ENCODE measurements at places on chromosomes 13 and 19.

- no peak for DNase-seq
Measured at GRCh38 chr19:3608750-3609322, 2.2 kb upstream of the TBXA2R start.

GRCh38 chr19:15198951-15199660 lies 1.7 kb downstream of the NOTCH3 start:
- no peak for DNase-seq

DNA sequence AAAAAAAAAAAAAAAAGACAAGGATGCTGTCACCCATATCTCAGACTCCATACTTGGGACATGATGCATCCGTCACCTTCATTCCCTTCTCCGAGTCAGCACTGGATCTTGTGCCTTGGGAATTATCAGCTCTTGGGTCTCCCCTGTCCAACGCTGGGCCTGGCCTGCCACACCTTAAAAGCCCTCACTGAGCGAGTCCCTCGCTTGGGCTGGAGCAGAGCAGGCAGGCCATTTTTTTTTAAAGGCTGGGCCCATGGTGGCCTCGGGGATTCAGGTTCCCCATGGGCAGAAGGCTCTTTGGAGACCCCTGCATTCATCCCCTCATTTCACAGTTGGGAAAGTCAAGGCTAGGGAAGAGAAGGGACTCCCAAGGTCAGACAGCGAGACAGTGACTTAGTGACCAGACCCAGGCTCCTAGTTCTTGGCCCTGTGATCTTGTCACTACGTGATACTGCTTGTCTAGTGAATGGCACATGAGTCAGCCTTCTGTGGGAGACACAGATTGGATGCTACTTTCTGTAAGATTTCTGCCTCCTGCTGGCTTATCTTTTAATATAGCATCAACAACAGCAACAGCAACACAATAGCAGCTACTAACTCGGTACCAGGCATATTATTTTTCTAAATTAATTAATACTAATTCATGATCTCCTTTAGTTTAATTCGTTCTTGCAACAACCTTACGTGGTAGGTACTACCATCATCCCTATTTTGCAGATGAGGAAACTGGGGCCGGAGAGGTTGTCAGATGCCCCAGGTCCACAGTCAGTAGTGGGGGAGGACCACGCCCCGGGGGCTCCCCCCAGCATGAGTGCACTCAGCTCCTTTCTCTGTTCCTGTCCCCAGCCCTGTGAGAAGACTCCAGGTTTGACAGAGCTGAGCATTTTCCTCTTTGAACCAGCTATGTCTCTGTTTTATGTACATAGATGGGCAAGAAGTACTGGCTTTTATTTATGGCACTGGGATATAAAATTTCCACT lies 27.4 kb upstream of the ZNF536 start:
- DNase-seq, result no peak

GRCh38 chr13:39915418-39915817 lies 260.0 kb downstream of the COG6 start:
- no peak for DNase-seq

- DNase-seq, result no peak
Measured at GRCh38 chr19:7988307-7988706, 17.1 kb downstream of the ELAVL1 start.

DNA sequence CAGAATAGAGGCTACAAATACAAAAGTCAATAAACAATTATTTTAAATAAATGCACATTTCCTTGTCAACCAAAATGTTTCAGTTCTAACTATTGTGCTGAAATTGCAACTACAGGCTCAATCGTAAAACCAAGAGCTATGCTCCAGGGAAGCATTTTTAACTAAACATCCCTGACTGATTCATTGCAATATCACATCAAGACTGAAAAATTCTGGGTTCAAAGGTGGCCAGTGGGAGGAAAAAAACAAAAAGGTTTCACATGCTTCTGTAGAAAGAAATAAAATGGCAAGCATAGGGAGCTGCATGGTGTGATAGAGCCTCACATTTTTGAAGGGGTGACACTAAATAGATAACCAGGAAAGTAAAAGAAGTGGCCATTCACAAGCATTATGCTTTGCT lies 862.8 kb downstream of the PCDH9 start:
- DNase-seq, result no peak

- DNase-seq, result peak; percentile 27
Measured at GRCh38 chr13:95523598-95523997, 28.9 kb upstream of the CLDN10 start.

- no peak for DNase-seq
Measured at GRCh38 chr19:31255831-31256592, 93.2 kb downstream of the TSHZ3 start.

GRCh38 chr13:28751175-28751960 lies 32.6 kb upstream of the SLC46A3 start:
- DNase-seq, result no peak

- DNase-seq, result peak; percentile 78
Measured at GRCh38 chr19:752652-753517, 2.0 kb downstream of the MISP start.

DNA sequence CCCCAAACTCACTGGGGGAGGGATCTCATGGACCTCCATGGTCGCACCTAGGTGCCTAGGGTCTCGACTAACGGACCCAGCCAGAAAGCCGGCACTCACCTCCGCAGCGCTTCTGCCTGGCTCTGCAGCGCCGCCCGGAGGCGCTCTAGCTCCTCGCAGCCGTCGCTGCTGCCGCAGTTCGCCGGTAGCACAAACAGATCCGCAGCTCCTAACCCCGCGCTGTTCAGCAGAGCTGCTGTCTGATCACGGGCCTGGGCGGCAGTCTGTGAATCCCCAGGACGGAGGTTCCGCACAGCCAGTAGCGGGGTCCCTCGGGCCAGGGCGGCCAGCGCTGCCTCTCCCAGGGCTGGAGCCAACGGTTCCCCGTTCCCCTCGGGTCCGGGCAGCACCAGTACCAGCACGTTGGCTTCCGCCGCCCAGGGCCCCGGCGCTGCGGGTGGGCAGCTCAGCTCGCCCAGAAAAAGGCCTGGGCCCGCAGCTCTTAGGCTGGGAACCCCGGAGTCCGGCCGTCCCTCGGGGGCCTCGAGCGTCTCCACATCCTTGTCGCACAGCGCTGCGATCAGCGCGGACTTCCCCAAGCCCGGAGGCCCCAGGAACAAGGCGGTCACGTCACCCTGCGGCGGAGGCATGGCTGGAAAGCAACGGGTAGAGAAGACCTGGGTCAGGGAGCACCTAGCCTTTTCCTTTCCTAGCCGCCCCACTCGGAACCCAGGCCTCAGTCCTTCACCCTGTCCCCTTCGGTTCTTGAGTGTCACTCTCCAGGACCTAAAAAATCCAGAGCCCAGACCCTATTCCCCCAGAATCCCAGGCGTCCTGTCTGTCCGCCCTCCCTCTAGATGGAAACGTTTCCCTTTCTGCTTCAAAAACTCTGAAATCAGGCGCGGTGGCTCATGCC lies 977 bp downstream of the IRGQ start:
- DNase-seq, result peak; percentile 10

DNA sequence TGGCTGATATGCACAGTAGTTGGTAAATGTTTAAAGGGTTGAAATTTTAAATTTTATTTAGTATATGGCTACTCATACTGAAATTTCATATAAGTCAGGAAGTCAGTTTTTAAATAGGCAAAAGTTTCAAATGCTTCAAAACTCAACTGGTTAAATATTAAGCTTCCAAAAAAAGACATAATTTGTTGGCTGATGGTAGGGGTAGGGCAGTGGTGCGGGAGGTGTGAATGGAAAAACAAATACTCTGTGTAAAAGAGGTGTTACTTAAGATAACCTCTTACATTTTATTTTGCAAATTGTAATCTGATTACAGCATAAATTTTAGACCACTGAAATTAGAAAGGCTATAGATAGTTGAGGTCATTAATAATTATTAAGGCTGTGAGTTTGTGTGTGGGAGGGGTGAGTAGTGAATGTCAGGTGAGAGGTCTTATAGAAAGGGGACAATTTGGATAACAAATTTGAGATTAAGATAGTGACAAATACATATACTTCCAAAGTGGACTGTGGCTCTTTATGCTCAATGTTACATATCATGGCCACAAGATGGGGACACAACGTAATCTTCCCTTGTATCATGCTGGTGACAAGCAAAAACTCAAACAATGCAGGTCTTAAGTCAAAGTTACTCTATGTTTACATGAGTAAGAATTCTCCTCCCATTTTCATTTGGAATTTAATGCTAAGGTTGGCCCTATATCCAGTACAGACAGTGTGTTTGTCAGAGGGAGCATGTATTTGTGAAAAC lies 36.6 kb upstream of the OXGR1 start:
- DNase-seq, result peak; percentile 74

DNA sequence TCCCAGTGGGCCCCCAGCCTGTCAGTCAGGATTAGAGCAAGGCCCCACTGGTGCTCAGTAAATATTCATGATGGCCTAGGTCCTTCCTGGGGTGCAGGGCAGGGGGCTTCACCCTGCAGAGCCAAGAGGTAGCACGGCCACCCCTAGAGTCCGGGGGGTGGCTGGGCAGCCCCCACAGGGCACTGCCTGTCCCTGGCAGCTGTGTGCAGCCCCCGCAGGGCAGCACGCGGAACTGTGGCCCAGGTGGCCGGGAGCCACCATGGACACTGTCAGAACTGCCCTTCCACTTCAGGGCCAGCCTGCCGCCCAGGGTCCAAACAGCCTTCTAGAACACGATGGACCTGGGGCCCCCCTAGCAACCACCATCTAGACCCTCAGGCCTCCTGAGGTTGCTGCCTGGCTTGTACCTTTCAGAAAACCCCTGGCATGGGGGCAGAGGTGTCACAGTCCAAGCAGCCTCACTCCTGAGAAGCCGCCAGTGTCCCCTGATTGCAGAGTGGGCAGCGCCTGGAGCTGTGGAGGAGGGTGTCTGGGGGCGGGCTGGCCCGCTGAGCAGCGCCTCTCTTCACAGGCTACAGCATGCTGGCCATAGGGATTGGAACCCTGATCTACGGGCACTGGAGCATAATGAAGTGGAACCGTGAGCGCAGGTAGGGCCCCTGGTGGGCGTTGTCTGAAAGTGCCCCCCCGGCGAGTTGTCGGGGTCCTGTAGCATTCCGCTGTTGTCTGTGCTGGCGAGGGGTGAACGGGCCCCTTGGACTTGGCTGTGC lies 2.9 kb upstream of the YJEFN3 start:
- no peak for DNase-seq

DNA sequence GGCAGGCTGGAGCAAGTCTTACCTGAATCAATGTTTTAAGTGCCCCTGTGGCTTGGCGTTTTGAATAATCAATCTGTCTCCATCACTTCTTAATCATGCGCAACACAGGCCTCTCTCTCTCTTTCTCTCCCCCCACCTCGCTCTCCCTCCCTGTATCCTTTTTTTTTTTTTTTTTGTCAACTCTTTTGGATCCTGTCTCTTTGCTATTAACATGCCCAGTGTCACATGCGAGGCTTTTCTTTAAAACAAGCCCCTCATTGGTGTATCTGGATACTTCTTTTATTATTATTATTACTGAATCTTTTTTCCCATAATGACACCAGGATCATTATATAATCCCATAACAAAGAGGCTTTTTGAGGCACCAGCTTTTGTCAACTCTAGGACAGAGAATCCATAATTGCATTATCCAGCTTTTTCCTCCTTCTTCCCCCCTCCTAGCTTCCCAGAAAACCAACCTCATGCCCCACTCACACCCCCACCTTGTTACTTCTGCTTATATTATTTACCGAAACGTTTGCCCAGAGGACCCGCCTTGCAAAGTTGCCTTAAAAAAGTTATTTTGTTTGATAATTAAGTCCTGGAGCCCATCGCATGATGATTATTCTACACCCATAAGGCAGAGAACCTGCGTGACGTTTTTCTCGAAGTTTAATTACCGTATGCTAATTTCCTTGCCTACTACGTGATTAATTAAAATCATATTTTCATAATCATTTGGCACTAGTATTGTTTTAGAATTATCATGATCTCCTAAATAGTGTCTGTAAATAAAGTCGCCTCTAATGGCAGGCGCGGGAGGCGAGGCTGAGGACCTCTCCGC lies 148.1 kb upstream of the ZNF536 start:
- no peak for DNase-seq

DNA sequence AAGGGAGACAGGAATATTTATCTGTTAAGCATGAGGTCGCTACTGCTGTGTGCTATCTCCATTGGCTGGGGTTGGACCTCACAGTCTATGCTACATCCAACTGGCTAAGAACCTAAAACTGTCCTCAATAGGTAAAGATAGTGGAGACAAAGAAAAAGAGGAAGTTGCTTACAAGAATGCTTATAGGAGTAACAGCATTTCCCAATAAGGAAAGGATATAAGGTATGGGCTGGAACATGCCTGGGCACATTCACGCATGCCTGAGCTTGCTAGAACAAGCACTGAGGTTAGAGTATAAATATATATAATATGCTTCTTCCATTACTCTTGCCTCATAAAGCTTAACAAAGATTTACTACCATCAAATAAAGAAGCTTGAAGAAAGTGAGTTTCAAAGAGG lies 47.9 kb upstream of the CEACAM21 start:
- DNase-seq, result no peak

GRCh38 chr13:111533900-111534683 lies 213.7 kb downstream of the TEX29 start:
- DNase-seq, result no peak

- DNase-seq, result peak; percentile 20
Measured at GRCh38 chr19:14433554-14434501, 722 bp downstream of the PKN1 start.

GRCh38 chr19:47663911-47664771 lies 49.1 kb upstream of the EHD2 start:
- no peak for DNase-seq

- no peak for DNase-seq
Measured at GRCh38 chr13:107466326-107467099, 748.8 kb downstream of the LIG4 start.

DNA sequence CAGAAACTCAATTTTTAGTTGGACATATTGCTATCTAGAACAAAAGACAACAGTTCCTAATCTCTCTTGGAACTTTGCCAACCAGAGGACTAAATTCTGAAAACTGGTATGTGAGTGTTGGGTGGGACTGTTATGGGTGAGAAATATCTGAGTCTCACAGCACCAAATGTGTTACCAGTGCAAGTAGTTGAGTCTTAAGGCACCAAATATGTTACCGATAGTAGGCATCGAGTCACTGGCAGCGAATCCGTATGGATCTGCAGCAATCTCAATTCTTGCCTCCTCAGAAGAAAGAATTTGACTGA lies 575.2 kb downstream of the DACH1 start:
- DNase-seq, result no peak

DNA sequence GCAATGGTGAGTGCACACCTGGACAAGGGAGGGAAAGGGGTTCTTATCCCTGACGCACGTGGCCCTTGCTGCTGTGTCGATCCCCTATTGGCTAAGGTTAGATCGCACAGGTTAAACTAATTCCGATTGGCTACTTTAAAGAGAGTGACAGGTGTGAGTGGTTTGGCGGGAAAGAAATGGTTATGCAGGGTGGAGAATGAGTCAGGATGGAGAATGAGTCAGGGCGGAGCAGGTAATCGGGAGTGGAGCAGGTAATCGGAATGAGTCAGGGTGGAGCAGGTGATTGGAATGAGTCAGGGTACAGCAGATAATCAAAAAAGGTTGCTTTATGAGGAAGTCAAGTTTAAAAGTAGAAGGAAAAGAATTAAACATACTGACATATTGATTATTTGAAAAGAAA lies 24.4 kb upstream of the SIAH3 start:
- DNase-seq, result no peak

- no peak for DNase-seq
Measured at GRCh38 chr13:106691861-106692260, 123.9 kb upstream of the ARGLU1 start.

- no peak for DNase-seq
Measured at GRCh38 chr13:46751811-46752635, 44.9 kb downstream of the ESD start.
